ENCODE measurements at places on chromosomes 3 and 15.
A peak's percentile ranks its signal among the peaks of the same experiment; 100 is the strongest.

DNA sequence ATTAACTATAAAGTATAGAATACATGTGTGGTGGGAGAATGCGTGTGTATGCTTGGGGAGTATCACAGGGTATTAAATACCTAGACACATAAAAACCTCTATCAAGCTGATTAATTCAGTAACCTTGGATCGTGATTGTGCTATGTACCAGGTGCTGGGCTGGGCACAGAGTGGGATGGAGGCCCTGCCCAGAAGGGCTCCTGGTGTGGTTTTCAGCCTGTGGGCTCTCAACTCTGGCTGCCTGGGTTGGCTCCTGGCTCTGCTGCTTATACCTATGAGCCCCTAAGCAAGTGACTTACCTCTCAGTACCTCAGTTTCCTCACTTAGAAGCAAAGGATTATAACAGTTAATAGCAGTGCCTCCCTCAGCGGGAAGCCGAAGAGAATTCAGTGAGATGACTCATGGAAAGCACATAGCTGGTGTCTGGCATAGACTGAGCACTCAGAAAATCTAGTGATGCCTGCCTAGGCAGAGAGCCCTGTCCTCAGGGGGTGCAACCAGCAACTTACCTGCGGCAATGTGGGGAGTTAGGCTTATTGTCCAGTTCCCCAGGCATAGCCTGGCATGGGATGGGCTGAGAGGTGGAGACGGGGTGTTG lies 90.6 kb upstream of the MYZAP start:
- no peak for DNase-seq

- no peak for DNase-seq
Measured at GRCh38 chr3:38168151-38169026, 3.1 kb downstream of the OXSR1 start.

- peak; percentile 29 for DNase-seq
Measured at GRCh38 chr3:9750556-9751411, 1.0 kb downstream of the OGG1 start.

- DNase-seq = no peak
Measured at GRCh38 chr15:64232400-64232799, 69.6 kb upstream of the PPIB start.

DNA sequence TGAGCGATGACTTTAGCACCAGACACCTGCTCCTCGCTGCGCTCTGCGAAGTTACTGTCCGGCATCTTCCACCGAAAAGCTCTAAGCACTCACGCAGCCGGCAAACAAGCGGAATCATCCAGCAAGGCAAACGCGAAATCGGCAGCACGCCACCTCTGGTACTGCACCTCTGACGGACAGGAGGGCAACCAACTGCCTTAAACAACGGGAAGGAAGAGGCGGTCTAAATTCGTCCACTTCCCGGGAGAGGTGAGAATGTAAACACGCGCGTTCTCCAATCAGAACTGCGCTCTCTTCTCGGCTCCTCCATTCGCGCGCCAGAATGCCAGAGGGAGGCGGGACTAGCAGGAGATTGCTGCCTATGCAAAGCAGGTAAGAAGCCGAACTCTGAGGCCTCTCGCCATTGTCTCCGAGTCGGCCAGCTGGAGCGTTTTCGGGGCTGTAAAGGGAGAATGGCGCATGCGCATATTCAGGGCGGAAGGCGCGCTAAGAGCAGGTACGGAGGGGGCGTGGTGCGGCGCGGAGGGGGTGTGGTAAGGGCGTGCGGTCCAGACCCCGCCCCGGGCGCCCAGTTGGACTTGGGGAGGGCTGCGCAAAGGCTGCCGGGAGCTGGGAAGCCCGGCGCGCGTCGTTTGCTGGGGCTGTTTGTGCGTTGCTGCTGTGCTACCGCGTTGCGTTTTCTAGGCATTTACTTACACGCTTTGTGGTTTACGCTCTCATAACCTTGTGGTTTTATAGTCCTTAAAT lies at the start of the genes BTD and HACL1:
BTD (plus strand) TSS at position 347 of the 747 bp plus-strand sequence. CDS start 33,695 bp downstream, outside the sequence.
HACL1 (minus strand) TSS at position 171 of the 747 bp plus-strand sequence; CDS start at position 65, 106 bp downstream.
- DNase-seq = peak; percentile 98

DNA sequence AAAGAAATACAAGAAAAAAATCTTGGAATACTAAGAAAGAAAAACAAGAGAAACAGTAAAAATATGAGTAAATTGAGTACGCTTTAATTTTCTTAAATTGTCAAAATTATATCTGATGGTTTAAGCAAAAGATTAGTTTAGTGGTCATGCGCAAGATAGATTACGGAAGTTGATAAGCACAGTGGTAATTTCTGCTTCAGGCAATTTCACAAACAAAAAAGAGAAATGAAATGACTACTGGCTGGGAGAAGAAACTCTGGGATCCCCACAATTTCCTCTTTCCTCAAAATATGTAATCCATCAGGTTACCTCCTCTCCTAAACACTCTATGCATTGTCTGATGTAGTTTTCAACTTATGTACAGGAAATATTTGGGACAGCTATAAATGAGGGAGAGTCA lies 9.0 kb downstream of the MYD88 start:
- DNase-seq = no peak

GRCh38 chr3:74500257-74500656 lies 114.2 kb downstream of the CNTN3 start:
- DNase-seq = no peak

- DNase-seq = no peak
Measured at GRCh38 chr3:172087602-172088580, 48.5 kb downstream of the FNDC3B start.

GRCh38 chr3:156654834-156655233 lies 19.6 kb upstream of the TIPARP start:
- no peak for DNase-seq

DNA sequence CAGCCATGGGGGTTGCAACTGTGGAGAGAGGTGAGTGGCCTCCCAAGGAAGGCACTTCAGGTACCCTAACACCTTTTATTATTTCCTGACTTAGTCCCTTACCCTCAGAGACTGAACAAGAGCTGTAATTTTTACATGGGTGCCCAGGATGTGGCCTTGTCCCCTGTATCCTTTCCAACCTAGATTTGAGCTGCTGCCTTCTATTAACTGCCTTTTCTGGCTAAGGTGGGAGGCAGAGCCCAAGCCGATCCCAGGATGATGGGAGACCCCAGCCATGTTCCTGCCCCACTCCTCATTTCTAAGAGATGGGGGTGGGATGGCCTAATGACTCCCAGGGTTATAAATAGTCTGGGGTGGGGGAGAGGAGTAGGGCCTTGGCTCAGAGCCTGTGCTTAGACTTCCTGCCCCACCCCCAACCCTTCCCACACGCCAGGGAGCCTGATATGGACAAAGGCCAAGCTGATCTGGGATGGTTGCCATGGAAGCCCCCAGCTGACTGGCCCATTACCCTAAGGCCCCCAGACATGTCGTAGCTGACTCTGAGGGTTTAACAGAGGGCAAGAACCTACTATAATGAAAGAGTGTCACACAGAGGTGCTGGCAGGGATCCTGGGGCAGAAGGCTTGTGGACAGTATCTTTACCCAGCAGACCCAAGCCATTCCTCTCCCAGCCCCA lies 1.9 kb downstream of the KLHDC8B start:
- DNase-seq = no peak

DNA sequence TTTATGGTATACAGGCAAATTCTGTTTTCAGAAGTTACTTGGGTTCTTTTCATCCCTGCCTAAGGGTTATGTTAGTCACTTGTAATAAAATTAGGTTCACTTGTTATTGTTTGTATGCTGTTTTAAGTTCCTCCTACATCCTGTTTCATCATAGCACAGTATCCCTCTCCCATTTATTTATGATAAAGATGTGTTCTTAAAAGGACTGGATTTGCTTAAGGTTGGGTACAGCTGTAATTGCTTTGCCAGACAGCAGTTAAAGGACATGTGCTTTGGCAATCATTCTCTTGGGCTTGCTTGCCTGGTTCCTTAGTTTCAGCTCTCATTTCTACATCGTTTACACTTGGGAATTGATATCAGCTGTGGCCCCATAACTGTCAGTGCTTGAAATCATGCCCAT lies 11.7 kb downstream of the ATP2C1 start:
- DNase-seq = no peak

GRCh38 chr3:9121366-9122001 lies 128.0 kb downstream of the SRGAP3 start:
- DNase-seq = no peak

- peak; percentile 59 for DNase-seq
Measured at GRCh38 chr3:14598143-14598569, 53.4 kb upstream of the CCDC174 start.

- DNase-seq = no peak
Measured at GRCh38 chr3:153734777-153735551, 386.2 kb upstream of the ARHGEF26 start.

All from activated CD4-positive, alpha-beta T cell treated with anti-CD3 and anti-CD28 coated beads, Interleukin-2, amount 50 U/mL, for 48 hours (primary cell).